ENCODE measurements at places on chromosomes 4 and X.
A peak's percentile ranks its signal among the peaks of the same experiment; 100 is the strongest.

GRCh38 chr4:58368221-58368620 lies 1258.0 kb upstream of the IGFBP7 start:
- DNase-seq: no peak

DNA sequence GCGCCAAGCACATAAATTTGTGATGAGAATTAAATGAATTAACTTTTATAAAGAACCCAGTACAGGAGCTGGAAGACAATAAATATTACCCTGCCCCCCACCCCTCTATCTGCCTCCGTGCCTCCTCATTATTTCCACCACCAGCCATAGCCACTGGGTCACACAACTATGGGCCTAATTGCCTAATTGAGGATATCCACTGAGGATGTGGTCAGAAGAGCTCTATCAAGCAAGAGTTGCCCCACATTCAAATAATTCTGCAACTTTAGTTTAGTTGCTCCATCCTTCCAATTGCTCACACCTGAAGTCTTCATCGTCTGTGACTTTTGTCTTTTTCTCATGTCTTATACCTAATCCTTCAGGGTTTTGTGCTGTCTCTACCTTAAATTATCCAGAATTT lies 9.5 kb upstream of the CXCL8 start:
- no peak for DNase-seq

DNA sequence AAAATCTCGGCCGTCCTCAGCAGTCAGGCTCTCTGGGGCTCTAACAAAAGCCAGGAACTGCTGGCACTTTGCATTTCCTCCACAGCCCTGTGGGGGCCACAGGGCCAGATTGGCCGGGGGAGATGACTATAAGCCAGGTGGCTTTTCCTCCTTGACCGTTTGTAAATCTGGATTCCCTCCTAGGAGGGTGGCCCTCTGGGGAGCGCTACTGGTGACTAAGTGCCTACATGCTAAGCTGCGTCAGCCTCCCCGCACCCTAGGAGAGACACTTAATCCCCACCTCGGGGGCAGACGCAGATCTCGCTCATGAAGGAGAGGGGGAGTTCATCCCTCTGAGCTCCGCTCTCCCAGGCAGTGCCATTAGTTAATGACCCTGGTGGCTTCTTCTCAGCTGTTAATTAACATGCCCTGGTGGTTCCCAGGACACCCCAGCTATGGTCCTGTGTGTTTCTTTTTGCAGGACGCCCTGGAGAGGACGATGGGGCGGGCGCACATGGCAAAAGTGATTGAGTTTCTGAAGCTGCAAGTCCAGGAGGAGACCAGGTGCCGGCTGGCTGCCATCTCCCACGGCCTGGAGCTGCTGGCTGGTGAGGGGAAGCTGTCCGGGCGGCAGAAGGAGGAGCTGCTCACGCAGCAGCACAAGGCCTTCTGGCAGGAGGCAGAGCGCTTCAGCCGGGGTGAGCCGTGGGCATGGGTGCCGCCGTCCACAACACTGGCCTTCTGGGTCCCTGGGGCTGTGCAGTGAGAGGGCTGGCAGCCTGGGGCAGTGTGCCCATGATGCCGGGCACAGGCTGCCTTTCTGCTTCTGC lies 41.6 kb downstream of the EVC start:
- DNase-seq: peak; percentile 96

GRCh38 chr4:11152684-11153083 lies 276.0 kb downstream of the HS3ST1 start:
- no peak for DNase-seq

DNA sequence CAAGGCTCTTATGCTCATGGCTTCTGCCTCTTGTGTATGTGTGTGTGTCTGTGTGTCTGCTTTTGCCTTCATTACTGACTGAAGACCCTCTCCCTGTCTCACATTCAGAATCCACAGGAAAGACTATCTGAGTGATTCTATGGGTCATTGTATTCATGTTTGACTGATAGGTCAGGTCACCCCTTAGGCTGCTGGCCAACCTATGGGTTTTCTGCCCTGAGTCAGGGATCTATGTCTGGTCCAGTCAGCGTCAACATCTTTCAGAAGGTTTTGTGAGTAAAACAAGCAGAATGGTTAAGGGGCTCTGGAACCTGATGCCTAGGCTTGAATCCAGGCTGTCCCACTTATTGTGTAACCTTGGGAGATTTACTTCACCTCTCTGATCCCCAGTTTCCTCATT lies 30.5 kb downstream of the NHSL2 start:
- DNase-seq: peak; percentile 18

GRCh38 chr4:52755426-52755825 lies 4.2 kb upstream of the ERVMER34-1 start:
- no peak for DNase-seq

DNA sequence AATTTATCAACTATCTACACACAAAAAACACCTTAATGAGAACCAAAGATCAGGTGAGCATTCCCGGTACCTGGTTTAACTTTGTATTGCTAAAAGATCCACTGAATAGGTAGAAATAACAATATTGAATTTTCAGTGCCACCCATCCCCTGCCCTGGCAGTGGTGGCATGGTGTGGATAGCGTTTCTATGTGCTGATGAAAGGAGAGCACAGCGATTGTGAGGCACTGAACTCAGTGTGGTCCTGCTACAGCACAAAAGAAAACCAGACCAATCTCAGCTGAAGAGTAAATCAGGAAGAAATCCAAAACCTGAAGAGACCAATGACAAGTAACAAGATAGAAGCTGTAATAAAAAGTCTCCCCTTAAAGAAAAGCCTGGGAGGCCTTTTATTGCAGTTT lies 984.6 kb upstream of the AGA start:
- DNase-seq: no peak

GRCh38 chr4:124863040-124863545 lies 150.6 kb upstream of the ANKRD50 start:
- DNase-seq: peak; percentile 19

GRCh38 chr4:27648416-27648815 lies 787.8 kb downstream of the STIM2 start:
- DNase-seq: no peak

DNA sequence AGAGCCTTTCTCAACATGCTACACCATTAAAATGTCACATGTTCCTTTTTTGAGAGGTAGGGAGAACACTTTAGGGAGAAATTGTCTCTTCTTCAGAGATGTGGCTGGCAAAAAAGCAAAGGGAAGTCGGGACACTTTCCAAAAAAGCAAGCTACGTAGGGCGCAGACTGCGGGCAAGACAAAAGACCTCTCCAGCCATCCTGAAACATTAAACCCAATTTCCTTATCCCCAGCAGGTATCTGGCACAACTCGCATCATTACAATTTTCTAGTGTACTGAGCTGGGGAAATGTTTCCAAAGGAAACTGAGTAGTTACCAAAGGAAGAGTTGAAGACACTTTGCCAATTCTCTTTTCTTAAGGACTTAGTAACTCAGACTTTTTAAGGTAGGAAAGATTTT lies 116.0 kb downstream of the PACRGL start:
- no peak for DNase-seq
